ENCODE measurements at places on chromosomes 2 and 18. TPM values are rescaled to one million over a fixed set of nuclear protein-coding genes. Genes with fewer than 3 reads are reported as not detected.

DNA sequence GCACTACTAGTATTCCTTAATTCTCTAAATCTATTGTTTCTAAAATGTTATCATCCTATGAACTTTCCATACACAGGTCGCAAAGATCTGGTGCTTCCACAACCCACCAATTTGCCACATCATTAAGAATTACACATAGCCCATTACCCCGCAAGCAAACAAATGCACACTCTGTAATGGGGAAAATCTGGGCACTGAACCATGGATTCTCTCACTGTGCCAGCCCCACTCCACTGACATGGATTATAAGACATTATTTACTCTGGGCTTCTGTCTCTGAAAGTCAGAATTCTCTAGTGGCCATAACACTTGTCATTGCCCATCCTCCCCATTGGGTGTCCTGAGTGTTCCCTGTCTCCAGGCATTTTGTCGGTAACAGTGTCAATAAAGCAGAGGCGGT, 537.1 kb downstream of the EPHA4 start:
- no peak overlapping the region for H3K27ac ChIP-seq
- H3K27me3 ChIP-seq, result no peaks in the 10 kb centered on the region
- no peak for DNase-seq
- H3K36me3 ChIP-seq, result no peaks in the 10 kb centered on the region

GRCh38 chr2:118670838-118671237, 176.6 kb downstream of the EN1 start:
- no peak for DNase-seq
- H3K4me3 ChIP-seq, result no peak overlapping the region
- no peaks in the 10 kb centered on the region for H3K27me3 ChIP-seq

GCG gene
- total RNA-seq, result not detected

KCNE4 gene
- total RNA-seq, result not detected

GRCh38 chr2:201642579-201643215, 606 bp downstream of the TMEM237 start:
- no peaks in the 10 kb centered on the region for H3K36me3 ChIP-seq
- H3K27ac ChIP-seq, result peak overlapping the region; percentile 98
- DNase-seq, result peak; percentile 95
- peaks cover 9% of the 10 kb centered on the region for H3K27me3 ChIP-seq
- peak overlapping the region; percentile 97 for H3K4me3 ChIP-seq

- no peak for DNase-seq
- H3K4me3 ChIP-seq, result no peak overlapping the region
- H3K27me3 ChIP-seq, result no peaks in the 10 kb centered on the region
- H3K36me3 ChIP-seq, result no peaks in the 10 kb centered on the region
- no peak overlapping the region for H3K27ac ChIP-seq
- H3K4me1 ChIP-seq, result peaks cover 9% of the 10 kb centered on the region
Observed at GRCh38 chr18:9594823-9595596, 19.3 kb downstream of the PPP4R1 start.

FZD7 gene
- total RNA-seq, result 19.0 TPM

RAB6C gene
- 0.25 TPM for total RNA-seq

DNA sequence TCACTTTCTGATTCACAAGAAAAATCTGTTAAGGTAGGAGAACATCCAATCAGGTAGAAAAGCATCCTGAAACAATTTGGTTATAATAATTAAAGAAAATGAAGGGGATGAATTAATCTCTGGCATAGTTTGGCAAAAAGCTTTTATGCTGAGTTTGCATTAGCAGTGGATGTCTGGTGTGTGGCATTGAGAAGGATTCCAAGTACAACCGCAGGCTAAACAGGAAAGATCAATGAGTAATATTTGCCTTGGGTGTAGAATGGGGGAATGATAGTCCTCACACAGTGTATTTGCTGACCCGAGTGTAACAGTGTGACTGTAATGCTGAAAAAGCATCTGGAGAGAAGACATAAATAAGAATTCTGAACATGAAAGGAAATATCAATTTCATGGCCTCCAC, 68.3 kb upstream of the SESTD1 start:
- no peaks in the 10 kb centered on the region for H3K27me3 ChIP-seq
- H3K4me1 ChIP-seq, result no peaks in the 10 kb centered on the region
- no peak for DNase-seq
- H3K27ac ChIP-seq, result no peak overlapping the region
- no peak overlapping the region for H3K4me3 ChIP-seq
- H3K36me3 ChIP-seq, result no peaks in the 10 kb centered on the region

GALNT3 gene
- 1.3 TPM for total RNA-seq

RFX8 gene
- total RNA-seq, result 1.0 TPM

GRCh38 chr18:25287106-25287505, 64.9 kb downstream of the ZNF521 start:
- peaks cover 20% of the 10 kb centered on the region for H3K4me1 ChIP-seq
- no peak overlapping the region for H3K27ac ChIP-seq
- no peaks in the 10 kb centered on the region for H3K36me3 ChIP-seq
- no peak overlapping the region for H3K4me3 ChIP-seq

DNA sequence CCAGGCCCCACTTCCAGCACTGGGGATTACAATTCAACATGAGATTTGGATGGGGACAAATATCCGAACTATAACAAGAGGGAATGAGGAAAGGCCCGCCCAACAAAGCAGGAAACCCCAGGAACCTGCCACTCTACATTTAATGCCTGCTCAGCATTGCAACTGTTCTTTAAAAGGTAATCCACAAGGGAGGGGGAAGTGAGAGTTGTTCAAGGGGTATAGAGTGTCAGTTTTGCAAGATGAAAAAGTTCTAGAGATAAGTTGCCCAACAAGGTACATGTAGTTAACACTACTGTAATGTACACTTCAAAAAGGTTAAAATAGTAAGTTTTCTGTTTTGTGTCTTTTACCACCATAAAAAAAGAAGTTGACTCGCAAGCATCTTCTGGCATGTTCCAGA, 137.6 kb downstream of the MBD2 start:
- H3K27ac ChIP-seq, result no peak overlapping the region
- peaks cover 5% of the 10 kb centered on the region for H3K36me3 ChIP-seq
- DNase-seq, result no peak
- peaks cover 6% of the 10 kb centered on the region for H3K27me3 ChIP-seq
- no peak overlapping the region for H3K4me3 ChIP-seq

GRCh38 chr18:37309059-37309458, 256.5 kb downstream of the CELF4 start:
- DNase-seq, result no peak
- H3K36me3 ChIP-seq, result no peaks in the 10 kb centered on the region
- no peak overlapping the region for H3K4me3 ChIP-seq
- peaks cover 3% of the 10 kb centered on the region for H3K4me1 ChIP-seq

DNA sequence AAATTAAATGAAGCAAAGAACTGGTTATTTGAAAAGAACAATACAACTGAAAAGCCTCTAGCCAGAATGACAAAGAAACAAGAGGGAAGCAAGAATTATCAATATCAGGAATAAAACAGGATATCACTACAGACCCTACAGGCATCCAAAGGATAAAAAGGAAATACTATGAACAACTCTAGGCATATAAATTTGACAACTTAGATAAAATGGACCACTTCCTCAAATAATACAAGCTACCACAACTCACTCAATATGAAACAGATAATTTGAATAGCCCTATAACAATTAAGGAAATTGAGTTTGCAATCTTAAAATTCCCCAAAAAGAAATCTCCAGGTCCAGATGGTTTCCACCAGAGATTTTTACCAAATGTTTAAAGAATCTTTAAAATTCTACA, 19.8 kb downstream of the RPRD1A start:
- peaks cover 2% of the 10 kb centered on the region for H3K4me1 ChIP-seq
- H3K27me3 ChIP-seq, result no peaks in the 10 kb centered on the region

DNA sequence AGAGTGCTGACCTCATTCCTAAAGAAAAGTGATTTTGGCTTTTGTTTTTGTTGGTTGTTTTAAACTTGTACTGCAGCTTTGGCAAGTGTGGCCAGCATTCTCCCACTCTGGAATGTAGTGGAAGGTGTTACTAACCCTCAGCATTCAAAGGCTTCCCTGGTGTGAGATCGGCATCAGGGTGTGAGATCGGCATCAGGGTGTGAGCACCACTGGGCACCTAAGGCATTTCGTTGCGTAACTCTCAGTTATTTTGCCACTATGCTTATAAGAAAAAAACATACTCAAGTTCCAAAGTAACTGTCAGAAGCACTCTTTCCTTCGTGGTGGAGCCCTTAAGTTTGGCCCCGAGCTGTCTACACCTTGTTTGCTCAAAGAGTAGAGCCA, 1.7 kb downstream of the CYBRD1 start:
- no peaks in the 10 kb centered on the region for H3K4me1 ChIP-seq
- DNase-seq, result no peak
- no peak overlapping the region for H3K27ac ChIP-seq

LBX2 gene
- total RNA-seq, result 0.96 TPM

GRCh38 chr2:20077411-20077940, 26.0 kb upstream of the LAPTM4A start:
- H3K27me3 ChIP-seq, result peaks cover 4% of the 10 kb centered on the region
- peaks cover 9% of the 10 kb centered on the region for H3K36me3 ChIP-seq
- peaks cover 10% of the 10 kb centered on the region for H3K4me1 ChIP-seq

- no peak overlapping the region for H3K27ac ChIP-seq
- H3K36me3 ChIP-seq, result peaks cover 9% of the 10 kb centered on the region
- H3K27me3 ChIP-seq, result peaks cover 17% of the 10 kb centered on the region
- H3K4me1 ChIP-seq, result peaks cover 2% of the 10 kb centered on the region
Observed at GRCh38 chr2:239162141-239162821, 238.5 kb downstream of the HDAC4 start.

All from glutamatergic neuron (in vitro differentiated cells).